ENCODE measurements at places on chromosomes 4 and X. TPM values are rescaled to one million over a fixed set of nuclear protein-coding genes. Genes with fewer than 3 reads are reported as not detected.

GRCh38 chrX:49880668-49881067, 1.4 kb downstream of the USP27X start:
- no peak for DNase-seq

GRCh38 chr4:173317004-173317403, 17.2 kb downstream of the HMGB2 start:
- DNase-seq = no peak

DNA sequence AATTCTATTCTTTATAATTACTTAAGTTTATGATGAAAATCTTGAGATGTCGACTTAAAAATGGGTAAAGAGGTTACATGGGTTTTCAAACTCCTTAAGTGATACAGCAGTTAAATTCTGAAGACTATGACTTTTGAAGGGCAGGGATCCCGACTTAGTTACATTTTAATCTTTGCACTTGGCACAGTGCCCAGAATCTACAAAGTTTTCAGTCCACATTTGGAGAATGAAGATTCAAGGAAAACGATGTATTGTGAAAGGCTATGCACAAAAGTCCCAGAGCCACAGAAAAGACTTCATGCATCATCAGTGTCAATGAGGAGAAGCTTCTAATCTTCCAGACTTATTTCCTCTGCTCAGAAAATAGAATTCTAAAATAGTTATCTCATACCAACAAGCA, 36.3 kb upstream of the GRPR start:
- no peak for DNase-seq

- DNase-seq = no peak
Observed at GRCh38 chr4:156969101-156969500, 2.5 kb downstream of the PDGFC start.

- DNase-seq = no peak
Observed at GRCh38 chr4:137572647-137573046, 40.4 kb upstream of the PCDH18 start.

- DNase-seq = no peak
Observed at GRCh38 chrX:135984791-135985156, 461 bp upstream of the SLC9A6 start.

GRCh38 chr4:10102474-10103332, 13.9 kb downstream of the WDR1 start:
- DNase-seq = no peak

- DNase-seq = peak; percentile 51
Observed at GRCh38 chr4:140004549-140004895, 149.5 kb downstream of the MAML3 start.

DNA sequence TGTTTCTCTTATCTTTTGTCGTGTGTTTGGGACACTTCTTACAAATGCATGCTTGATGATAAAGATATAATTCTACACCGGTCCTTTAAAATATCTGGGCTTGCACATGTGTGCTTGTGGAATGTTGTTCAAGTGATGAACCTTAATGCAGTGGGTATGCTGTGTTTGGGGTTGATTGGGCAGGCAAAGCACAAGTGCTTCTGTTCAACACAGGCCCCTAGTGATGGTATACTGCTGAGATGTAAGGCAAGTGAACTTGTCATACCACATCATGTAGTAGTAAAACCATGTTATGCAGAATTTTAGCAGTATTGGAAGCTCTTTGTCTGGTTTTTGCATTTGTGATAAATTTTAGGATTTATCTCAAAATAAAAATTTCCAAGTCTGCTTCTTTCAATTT, 23.9 kb downstream of the TBC1D19 start:
- no peak for DNase-seq

DNA sequence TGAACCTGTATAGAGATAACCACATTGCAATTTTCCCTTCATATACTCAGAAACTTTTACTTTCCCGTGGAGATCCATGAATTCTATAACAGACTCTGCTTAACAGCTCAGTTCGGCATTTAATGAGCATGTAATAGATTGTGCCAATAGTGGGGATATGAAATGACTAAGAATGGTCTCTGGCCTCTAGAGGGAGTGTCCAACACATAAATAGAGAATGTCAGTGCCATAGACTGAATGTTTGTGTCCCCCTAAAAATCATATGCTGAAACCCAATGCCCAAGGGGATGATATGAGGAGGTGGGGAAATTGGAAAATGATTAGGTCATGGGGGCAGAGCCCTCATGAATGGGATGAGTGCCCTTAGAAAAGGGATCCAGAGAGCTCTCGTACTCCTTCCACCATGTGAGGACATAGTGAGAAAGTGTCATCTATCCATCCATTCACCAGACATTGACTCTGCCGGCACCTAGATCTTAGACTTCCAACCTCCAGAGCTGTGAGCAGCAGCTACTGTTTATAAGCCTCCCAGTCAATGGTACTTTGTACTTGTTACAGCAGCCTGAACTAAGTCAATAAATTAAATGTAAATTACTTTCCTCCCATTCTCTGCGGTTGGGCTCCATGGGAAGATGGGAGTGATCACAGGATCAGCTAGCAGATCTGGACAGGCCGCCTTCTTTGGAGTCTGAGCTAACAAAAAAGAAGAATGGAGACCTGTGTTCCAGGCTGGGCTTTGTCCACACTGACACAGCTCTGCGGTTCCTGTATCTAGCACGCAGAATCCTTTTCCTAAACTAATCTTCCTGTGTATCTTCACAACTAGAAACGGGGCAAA, 28.1 kb upstream of the HPSE start:
- peak; percentile 34 for DNase-seq

GRCh38 chrX:45515262-45516215, 314.9 kb upstream of the DIPK2B start:
- peak; percentile 92 for DNase-seq

- no peak for DNase-seq
Observed at GRCh38 chrX:102968216-102968615, 31.1 kb downstream of the RAB40AL start.

DNA sequence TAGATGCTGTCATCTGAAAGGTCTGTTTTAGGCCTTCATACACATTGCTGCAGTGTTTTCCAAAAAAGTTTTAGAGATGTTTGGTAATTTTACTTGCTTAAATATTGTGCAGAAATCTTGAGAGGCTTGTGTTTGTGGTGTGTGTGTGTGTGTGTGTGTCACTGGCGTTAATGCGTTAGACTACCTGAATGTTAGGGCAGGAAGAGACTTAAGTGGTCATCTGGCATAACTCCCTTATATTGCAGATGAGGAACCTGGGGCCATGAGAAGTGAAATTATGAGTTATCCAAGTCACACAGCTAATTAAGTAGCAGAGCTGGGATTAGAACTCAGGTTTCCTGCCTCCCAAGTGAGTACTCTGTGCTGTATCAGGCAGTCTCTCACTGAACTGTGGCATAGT, 1.4 kb downstream of the LSM6 start:
- no peak for DNase-seq

- DNase-seq = peak; percentile 51
Observed at GRCh38 chr4:122758033-122758432, 25.5 kb downstream of the BBS12 start.

- DNase-seq = no peak
Observed at GRCh38 chr4:62871078-62871477, 1538.2 kb downstream of the TECRL start.

GRCh38 chr4:184475498-184475897, 1.1 kb upstream of the IRF2 start:
- no peak for DNase-seq

GRCh38 chr4:143391261-143391660, 54.6 kb downstream of the GAB1 start:
- DNase-seq = no peak

DNA sequence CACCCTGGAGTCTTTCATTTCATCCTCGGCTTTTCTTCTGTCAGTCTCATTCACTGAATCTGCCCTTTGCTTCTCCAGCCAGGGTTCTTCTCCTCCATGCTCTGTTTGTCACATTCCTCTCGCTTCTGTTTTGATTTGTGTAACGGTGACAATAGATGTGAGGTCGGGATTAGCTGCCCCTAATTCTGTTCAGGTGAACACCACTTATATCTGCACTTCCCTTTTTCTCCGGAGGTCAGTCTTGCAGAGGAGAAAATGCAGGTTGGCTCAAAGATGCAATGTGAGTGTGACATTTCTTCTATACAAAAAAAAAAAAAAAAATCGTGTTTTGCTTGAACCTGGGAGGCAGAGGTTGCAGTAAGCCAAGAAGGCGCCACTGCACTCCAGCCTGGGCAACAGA, 262.9 kb downstream of the ASMT start:
- DNase-seq = no peak

DNA sequence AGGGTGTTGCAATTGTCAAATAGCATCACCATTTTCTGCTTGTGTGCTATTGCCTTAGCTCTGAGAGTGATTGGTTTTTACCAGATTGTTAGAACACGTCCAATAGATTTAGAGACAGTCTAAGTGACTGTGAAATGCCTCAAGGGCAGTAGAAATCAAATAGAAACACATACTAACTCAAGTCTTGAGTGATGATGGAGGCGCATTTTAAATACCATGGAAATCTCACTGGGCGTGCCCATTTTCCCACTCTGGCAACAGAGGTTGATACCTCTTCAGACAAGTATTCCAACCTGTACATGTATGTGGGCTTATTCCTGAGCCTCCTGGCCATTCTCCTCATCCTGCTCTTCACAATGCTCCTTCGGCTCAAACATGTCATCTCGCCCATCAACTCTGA, 7.2 kb downstream of the SERTM2 start:
- no peak for DNase-seq

- no peak for DNase-seq
Observed at GRCh38 chrX:134202561-134202960, 34.4 kb upstream of the CCDC160 start.

- DNase-seq = no peak
Observed at GRCh38 chrX:97763391-97763790, 879.7 kb downstream of the RPA4 start.

DNA sequence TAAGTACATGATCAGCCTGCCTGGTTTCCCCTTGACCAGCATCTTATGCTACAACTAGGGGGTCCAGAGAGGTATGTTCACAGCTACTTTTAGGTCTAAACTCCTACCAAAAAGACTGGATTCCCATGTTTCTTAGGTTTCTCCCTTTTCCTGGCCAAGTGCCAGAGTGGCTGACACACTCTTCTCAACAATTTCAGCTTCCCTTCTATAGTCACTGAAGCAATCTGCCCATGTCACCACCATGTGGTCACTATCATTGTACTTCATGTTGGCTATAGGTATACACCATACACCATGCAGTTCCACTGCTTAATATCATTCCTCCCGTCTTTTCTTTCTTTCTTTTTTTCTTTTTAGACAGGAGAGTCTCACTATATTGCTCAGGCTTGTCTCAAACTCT, 66.9 kb downstream of the KLHL13 start:
- no peak for DNase-seq

DNA sequence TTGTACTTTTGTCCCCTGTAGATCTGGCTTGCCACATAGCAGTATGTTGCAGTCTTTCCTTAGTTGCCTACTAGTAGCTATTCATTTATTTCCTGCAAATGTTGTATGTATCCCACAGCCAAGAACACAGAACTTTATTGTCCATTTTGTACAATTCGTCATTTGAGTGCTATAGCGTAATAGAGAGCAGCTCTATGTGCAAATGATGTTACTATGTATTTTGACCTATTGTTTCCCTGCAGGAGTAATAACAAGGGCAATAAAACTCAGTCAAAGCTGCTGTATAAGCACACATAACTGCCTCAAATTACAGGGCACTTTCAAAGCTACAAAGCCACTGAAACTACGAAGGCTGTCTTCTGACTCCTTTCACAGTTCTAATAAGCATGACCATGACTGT, 48.1 kb downstream of the NRK start:
- no peak for DNase-seq

- no peak for DNase-seq
Observed at GRCh38 chr4:20192736-20193135, 59.0 kb upstream of the SLIT2 start.

- DNase-seq = peak; percentile 68
Observed at GRCh38 chr4:138540056-138540800, 298.1 kb upstream of the SLC7A11 start.

DNA sequence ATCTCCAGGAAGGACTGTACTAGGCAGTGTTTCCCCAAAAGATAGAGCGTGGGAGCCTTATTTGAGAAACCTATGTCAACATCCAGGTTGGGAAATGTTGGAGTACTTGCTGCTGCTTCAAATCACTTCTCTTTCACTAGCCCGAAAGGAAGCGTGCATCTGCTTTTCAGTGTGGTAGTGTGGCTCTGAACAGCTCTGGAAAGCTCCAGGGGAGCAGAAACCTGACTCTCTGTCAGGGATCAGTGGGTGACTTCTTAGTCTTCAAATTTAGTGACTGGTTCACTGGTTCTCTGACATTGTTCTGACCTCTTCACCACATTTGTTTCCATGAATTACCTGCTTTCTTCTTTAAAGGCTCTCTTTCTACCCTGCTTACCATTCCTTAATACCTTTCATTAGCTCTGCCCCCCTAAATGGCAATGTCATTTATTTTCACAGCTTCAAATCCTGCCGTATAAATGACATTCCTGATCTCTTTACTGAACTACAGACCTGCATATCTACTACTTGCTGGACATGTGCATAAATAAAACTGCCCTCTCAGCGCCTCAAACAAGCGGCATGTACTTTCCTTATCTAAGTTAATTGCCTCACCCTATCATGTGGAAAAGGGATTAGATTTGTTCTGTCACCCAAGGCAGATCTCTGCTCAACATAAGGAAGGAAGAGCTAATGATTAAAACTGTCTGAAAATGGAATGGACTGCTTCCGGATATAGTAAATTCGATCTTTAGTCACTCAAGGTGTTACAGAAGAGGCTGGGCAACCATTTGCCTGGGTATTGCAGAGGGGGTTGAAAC, 37.0 kb downstream of the DLG3 start:
- DNase-seq = no peak

DNA sequence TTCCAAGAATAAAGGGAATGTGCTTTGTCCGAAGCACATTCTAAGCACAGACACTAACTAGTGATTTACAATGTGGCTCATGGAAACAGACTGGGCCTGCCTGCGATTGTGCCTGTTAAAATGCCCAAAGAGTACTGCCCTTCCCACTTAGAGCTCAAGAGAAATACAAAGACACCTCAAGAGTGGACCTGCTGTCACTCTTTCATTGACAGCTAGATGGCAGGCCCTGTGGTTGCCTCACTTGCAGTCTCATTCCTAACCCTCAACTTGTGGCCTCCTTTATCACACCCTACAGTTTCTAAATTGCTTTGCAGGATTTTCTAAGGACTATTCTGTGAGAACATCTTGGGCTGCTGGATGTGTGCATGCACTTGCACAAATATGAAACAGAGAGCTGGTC, 331.0 kb upstream of the EMCN start:
- no peak for DNase-seq

FGF5 gene
- 18.6 TPM for total RNA-seq

PFKFB1 gene
- total RNA-seq = under 0.01 TPM

GAB3 gene
- 1.9 TPM for total RNA-seq

VCX2 gene
- not detected for total RNA-seq

RGN gene
- 0.18 TPM for total RNA-seq

UGT8 gene
- total RNA-seq = not detected

RAP1GDS1 gene
- total RNA-seq = 84.7 TPM

ITIH6 gene
- not detected for total RNA-seq

AREG gene
- 0.18 TPM for total RNA-seq

LDB2 gene
- total RNA-seq = 92.8 TPM

DLG3 gene
- total RNA-seq = 27.1 TPM

DIAPH2 gene
- total RNA-seq = 19.9 TPM

ATP7A gene
- total RNA-seq = 22.4 TPM

CPZ gene
- total RNA-seq = 0.56 TPM

PDLIM3 gene
- total RNA-seq = 11.7 TPM

ZNF157 gene
- total RNA-seq = under 0.01 TPM

TET2 gene
- 25.3 TPM for total RNA-seq

SHOX gene
- not detected for total RNA-seq

AFF1 gene
- 10.8 TPM for total RNA-seq

GPR119 gene
- total RNA-seq = not detected

TRPC5OS gene
- total RNA-seq = not detected

Data from IMR-90 (cell line).